Sciatic nerve (tissue), 2 donors: ENCODE measurements at places on chromosomes 6 and 20. TPM values are rescaled to one million over a fixed set of nuclear protein-coding genes. Genes with fewer than 3 reads are reported as not detected.

GRCh38 chr20:10557685-10558084, 116.1 kb downstream of the JAG1 start:
- no peak for DNase-seq

GRCh38 chr6:168280899-168281245, 38.7 kb downstream of the DACT2 start:
- no peak for DNase-seq

- DNase-seq, result no peak
Measured at GRCh38 chr20:10550204-10551118, 115.4 kb downstream of the SLX4IP start.

DNA sequence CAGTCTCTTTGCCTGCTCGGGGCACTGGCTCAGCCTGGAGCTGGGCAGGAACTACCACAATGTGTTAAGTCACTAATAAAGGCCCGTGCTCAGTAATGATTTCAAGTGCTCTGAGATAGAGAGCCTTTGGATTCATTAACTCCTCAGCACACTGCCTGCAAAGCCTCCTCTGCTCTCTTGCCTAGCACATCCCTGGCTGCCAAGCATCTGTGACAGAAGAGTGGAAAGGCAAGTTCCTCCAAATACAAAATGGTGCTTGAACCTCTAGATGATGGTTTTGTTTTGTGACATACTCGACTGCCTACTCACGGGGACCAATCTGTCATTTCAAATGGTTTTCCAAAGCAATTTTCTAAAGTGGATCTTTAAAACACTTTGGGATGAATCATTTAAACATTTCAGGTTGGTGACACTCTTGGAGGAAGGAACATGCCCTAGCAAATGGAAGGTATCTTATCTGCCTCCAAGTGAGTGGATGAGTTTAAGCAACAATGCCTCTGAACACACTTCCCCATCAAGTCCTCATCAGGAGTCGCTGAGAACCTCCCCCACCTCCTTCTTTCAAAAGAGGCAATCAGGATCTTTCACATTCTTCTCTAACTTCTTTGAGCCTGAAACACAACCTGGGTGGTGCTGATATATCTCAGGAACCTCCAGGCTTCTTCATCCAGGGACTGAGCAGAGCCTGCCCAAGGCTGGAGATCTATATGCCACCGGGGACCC, 35.8 kb downstream of the METTL24 start:
- DNase-seq, result no peak

DNA sequence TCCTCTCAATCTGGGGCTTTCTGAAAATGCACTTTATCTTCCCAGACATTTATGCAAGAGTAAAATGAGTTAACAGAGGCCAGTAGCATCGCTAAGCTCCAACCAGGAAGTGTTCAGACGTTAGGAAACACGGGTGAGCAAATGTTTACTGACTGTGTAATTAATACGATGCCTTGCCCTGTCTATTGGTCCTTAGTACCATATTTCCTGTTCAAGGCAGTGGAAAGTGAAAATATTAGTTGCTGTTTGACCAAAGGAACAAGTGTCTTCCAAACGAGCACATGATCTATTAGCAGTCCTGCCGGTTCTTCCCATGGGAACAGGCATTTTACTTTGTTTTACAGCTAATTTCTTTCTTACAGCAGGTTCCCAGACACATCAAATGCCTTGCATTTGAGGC, 311.1 kb upstream of the JAG1 start:
- DNase-seq, result no peak

GRCh38 chr6:144197919-144198318, 47.6 kb downstream of the STX11 start:
- no peak for DNase-seq

GRCh38 chr20:62529896-62530642, 54.3 kb upstream of the GATA5 start:
- DNase-seq, result no peak

DNA sequence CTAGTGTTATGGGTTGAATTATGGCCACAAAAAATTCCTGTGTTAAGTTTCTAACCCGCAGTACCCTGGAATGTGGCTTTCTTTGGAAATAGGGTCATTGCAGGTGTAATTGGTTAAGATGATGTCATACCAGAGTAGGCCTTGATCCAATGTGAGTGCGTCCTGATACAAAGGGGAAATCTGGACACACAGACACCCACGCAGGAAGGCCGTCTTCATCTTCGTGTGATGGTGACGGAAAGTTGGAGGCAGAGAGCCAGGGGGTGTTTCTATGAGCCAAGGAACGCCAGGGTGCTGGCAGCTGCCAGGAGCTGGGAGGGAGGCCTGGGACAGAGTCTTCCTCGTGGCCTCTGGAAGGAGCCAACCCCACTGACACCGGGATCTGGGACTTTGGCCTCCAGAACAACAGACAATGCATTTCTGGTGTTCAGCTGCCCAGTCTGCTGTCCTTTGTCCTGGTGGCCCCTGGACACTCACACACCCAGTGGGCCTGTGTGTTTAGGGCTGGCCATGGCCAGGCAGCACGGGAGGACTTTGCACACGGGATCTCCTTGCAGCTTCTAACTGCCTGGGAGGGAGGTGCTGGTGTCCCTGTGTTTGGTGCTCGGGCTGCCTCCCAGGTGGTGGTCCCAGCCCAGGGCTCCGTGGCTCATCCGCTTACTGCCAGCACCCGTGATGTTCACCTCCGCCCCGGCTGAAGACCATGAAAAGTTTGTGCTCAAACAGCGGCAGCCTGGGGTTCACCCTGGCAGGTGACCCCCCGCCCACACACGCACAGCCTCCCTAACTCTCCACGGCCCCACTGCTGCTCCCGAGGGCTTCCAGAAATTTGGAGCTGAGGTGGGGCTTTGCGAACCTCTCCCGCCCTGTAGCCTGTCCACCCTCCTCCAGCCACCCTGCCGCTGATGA, 53.4 kb upstream of the GATA5 start:
- no peak for DNase-seq

GRCh38 chr6:140275725-140276124, 901.3 kb upstream of the CITED2 start:
- DNase-seq, result no peak

DNA sequence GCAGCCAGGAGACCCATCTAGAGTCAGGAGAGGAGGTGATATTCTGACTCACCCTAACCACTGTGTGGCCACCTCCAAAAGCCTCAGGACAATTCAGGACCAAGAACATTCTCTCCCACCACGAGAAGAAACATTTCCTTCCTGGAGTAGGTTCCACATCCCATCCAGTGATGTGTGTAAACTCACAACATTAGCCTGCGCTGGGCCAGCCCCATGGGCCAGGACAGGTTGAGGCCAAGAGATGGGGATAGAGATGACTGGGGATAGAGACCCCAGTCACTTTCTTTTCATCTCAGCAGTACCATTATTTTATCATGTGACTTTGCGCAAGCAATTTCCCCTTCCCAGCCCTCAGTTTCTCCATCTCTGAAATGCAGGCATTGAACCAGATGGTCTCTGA, 126.6 kb upstream of the PTPRT start:
- no peak for DNase-seq

- peak; percentile 77 for DNase-seq
Measured at GRCh38 chr20:44745598-44746366, at the start of gene KCNK15. Gene KCNK15 (plus strand): TSS chr20:44745865. CDS start chr20:44745911, 46 bp downstream.

BPIFB2 gene
- total RNA-seq, result not detected

ENPP3 gene
- 1.7 TPM for total RNA-seq

SIRPB2 gene
- total RNA-seq, result 8.2 TPM

C6orf52 gene
- total RNA-seq, result 1.1 TPM

JPH2 gene
- 1.5 TPM for total RNA-seq

MCHR2 gene
- not detected for total RNA-seq

PRRT1 gene
- total RNA-seq, result 6.1 TPM

NKX2-4 gene
- total RNA-seq, result not detected
